ENCODE measurements at places on chromosomes 2 and 18.
A peak's percentile ranks its signal among the peaks of the same experiment; 100 is the strongest.

- DNase-seq = no peak
Observed at GRCh38 chr2:213834331-213834730, 550.1 kb downstream of the SPAG16 start.

DNA sequence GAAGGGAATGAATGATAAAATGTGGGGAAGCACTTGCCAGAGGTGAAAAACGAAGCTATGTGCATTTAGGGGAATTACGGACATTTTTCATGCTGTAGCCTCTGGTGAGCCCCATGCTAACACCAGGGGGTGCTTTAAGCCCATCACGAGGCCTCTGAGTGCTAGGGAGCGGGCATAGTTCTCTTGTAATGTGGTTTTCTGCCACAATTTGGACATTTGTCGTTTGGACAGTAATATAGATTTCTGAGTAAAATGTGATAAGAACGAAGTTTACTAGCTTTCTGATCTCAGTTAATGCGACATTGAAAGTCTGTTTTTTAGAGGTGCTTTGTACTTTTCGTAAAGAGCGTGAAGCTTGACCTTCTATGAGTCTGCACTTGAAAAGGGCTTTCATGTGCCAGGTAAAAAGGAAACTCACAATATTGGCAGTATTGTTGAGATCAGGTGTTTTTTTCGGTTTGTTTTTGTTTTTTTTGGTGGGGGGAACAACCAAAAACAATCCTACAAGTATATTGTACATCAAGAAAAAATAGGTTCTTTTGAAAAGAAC, 50.6 kb downstream of the TRAF3IP1 start:
- peak; percentile 85 for DNase-seq

DNA sequence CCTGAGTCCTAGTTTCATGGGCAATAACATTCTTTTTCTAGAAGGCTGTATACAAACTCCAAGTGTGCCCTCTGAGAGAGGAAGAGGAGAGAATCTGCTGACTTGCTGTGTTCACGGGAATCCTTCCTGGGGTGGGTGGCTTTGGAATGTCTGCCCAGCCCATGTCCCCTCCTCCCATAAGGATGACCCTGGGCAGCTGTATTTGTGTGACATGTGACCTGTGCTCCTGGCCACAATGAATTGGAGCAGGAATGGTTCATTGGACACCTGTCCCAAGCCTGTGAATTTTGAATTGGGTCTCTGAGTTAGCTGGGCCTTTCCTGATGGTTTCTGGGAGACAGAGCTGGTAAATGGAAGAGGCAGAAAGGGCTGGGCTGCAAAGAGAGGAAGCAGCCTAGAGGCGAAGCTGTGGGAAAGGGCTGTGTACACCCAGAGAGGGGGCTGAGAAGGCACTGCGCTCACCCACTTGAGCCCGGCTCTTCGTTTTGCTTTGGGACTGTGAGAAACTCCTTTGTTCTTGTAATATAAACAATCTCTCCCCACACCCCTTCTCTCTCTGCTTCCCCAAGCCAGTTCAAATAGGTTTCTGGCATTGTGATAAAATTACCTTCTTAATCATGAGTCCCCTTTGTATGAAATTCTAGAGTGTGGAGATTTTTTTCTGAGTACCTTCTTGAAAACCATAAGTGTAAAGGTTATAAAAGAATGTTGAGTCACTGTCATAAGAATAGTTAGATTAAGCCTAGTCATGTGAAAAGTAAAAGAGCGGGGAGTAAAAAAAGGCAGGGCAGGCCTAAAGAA, 49.8 kb downstream of the SLC4A5 start:
- DNase-seq = no peak

DNA sequence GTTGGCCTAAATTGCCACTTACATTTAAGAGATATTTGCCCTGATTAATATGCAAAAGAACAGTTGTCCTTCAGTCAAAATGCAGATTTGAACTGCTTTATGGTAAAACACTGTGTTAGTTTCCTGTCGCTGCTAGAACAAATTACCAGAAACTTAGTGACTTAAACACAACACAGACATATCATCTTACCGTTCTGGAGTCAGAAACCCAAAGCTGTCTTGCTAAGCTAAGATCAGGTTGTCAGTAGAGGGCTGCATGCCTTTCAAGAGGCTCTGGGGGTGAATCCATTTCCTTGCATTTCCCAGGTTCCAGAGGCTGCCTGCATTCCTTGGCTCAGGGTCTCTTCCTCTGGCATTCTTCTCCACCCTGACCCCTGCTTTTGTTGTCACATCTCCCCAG, 149.5 kb downstream of the FAM161A start:
- no peak for DNase-seq

GRCh38 chr2:27647289-27647688, 16.1 kb downstream of the SUPT7L start:
- no peak for DNase-seq

DNA sequence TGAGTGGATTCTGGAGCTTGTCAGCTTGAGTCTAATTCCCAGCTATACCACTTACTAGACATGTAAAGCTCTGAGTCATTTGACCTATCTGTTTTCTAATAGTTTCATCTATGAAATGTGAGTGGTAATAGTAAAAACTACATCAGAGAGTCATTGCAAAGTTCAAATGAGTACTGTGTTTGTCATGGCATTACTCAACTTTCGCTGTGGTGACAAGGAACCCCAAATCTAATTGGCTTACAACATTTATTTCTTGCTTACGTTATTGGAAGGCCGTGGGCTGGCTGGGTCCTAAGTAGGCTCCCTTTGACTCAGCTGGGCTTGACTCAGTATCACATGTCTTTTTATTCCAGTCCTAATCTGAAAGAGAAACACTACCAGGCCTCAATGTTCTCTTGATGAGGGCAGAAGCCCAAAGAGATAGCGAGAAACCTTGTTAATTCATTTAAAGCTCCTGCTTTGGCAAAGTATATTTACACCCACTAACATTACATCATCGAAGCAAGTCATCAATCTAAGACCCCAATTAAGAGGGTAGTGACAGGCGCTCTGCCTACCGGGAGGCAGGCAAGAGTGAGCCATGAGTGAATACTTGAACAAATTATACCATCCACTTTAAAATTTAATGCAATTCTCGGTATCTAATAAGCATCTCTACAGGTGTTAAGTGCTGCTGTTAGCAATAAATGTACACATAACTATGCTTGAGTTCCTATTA, 431.8 kb upstream of the SPHKAP start:
- DNase-seq = no peak

GRCh38 chr2:206824993-206825392, 59.6 kb downstream of the FASTKD2 start:
- no peak for DNase-seq

GRCh38 chr18:77069482-77069881, 63.1 kb downstream of the MBP start:
- DNase-seq = no peak

DNA sequence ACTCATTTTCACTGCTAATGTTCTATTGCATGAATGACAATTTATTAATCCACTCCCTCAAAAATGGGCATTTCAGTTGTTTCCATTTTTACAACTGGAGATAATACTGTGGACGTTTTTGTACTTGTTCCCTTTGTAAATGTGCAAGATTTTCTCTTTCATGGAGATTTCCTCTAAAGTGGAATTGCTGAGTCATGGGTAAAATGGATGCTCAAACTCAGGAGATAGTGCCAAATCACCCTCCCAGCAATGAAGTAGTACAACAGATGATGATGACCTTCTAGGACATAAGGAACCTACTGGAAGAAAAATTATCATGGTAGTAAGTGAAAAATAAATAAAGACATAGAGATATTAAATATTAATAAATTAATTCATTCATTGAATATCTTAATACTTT, 460.8 kb upstream of the CHST9 start:
- DNase-seq = no peak

GRCh38 chr18:48539406-48540250, 797 bp downstream of the CTIF start:
- peak; percentile 31 for DNase-seq

DNA sequence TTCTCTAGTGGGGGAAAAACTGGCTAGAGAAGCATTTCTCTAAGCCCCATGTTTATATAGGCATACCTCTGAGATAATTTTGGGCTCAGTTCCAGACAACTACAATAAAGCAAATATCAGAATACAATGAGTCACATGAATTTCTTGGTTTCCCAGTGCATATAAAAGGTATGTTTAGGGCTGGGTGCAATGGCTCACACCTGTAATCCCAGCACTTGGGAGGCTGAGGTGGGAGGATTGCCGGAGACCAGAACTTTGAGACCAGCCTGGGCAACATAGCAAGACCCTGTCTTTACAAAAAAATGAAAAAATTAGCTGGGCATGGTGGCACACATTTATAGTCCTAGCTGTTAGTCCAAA, 22.2 kb downstream of the TSN start:
- no peak for DNase-seq

DNA sequence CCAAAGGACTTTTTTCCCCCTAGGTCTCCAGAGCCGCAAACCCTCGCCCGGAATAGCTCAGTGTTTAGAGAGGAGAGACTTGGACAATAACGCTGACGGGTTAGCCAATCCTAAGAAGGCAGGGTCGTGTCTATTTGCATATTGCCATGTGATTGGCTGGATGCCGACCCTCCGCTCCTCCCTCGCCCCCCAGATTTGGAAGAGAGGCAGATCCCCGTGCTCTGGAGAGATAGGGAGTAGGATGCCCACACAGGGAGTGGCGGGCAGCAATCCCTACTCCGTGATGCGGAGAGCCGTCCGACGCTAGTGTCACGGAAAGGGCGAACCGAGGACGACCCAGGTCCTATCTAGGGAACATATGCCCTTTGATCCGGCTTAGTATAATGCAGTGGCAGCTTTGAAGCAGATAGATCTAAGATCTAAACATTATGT, 1.4 kb downstream of the WNT6 start:
- DNase-seq = peak; percentile 79

GRCh38 chr2:29228947-29229346, 113.7 kb downstream of the CLIP4 start:
- no peak for DNase-seq

- no peak for DNase-seq
Observed at GRCh38 chr2:30958918-30959265, 151.6 kb upstream of the CAPN13 start.

GRCh38 chr2:105417857-105418436, 19.1 kb upstream of the FHL2 start:
- peak; percentile 92 for DNase-seq

DNA sequence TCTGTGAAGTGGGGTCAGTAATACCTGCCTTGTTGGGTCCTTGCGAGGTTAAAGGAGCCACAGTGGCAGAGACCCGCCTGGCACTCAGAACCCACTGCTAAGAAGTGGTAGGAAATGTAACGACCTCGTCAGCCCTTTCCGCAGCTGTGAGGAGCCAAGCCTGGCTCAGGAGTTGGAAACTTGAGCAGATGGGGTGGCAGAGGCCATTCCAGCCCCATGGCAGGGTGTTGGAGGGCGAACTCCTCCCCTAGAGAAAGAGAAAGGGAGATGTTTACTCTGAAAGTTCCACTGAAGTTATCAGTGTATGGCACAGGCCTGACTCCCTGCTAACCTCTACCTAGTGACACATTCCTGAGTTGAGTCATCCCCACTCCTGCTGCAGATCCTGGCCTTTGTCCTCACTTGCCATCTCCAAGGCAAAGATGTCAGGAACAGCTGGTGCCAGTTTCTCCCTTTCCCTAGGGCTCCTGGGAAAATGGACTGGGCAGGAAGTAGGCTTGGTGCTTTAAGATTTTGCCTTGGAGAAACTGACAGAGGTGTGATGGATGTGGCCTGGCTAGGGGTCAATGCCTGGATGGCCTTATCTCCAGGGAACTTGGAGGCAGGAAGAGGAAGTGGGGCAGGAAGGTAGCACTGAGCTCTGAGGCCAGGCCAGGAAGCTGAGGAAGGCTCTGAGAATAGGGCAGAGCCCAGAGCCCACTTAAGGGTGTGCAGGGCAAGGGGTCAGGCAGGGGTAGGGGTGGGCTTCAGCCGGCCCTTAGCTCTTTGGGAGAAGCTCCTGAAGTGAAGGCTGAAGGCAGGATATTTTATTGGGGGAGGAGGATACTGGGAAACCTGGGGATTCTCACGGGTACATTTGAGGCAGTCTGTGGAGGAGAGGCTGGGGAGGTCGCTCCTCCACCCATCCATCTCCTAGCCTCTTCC, 888 bp downstream of the VAMP5 start:
- DNase-seq = no peak

DNA sequence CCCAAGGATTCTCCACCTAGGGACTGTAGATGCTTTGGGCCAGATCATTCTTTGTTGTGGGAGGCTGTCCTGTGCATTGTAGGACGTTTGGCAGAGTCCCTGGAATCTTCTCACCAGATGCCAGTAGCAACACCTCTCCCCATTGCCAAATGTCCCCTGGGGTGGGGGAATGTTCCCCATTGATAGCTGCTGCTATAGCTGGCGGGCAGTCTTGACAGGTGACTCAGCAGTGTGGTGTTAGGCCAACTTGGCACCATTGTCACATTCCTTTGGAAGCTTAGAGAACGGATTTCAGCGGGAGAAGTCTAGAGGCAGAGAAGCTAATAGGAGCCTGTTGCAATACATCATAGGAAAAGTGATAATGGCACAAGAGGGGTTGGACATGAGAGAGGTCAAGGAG, 495.7 kb upstream of the SMIM21 start:
- DNase-seq = no peak

DNA sequence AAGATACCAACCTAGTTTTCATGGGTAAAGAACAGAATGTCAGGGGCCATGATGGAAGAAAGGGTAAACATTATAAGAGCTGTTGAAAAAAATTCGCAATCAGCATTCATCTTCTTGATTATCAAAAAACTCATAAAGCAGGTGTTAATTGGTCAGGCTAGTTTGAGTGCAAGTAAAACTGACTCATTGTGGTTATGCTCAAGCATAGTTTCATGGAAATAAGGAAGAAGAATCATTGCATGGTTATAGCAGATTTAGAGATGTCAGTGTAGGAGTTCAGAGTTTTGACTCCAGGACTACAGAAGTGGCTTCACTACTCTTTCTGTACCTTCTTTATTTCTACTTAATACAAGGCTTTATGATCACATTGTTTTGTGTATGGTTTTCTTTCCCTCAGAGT, 26.9 kb upstream of the CDH19 start:
- DNase-seq = peak; percentile 3

DNA sequence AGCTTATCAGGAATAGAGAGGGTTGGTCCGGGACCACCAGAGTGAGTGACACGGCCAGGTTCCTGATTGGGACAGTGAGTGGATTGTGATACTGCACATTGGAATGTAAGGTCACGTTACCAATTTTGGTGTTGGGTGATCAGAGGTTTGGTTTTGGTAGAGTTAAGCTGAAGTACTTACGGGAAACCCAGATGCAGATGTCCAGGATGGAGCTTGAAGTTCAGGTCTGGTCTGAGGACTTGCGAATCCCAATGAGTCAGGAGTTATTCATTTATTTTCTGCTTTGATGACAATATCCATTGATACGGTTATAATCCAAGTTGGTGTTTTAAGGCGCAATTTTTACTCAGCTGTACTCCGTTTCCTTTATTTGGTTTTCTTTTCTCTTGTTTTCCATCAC, 273.6 kb downstream of the ALPK2 start:
- DNase-seq = no peak

All from hematopoietic multipotent progenitor cell treated with erythropoietin and hydrocortisone succinate and interleukin-3 and kit ligand, for 8 days (in vitro differentiated cells).